Kidney (tissue), 22 donors: ENCODE measurements at places on chromosomes 16 and 17. TPM values are rescaled to one million over a fixed set of nuclear protein-coding genes. Genes with fewer than 3 reads are reported as not detected.
A peak's percentile ranks its signal among the peaks of the same experiment; 100 is the strongest.

GRCh38 chr17:39146273-39146672 is 5.2 kb downstream of the PLXDC1 start:
- no peak for DNase-seq

GRCh38 chr17:48611213-48611612 is 396 bp upstream of the HOXB7 start:
- DNase-seq: peak; percentile 82

- no peak for DNase-seq
Observed at GRCh38 chr17:73211745-73212144, 18.9 kb downstream of the COG1 start.

DNA sequence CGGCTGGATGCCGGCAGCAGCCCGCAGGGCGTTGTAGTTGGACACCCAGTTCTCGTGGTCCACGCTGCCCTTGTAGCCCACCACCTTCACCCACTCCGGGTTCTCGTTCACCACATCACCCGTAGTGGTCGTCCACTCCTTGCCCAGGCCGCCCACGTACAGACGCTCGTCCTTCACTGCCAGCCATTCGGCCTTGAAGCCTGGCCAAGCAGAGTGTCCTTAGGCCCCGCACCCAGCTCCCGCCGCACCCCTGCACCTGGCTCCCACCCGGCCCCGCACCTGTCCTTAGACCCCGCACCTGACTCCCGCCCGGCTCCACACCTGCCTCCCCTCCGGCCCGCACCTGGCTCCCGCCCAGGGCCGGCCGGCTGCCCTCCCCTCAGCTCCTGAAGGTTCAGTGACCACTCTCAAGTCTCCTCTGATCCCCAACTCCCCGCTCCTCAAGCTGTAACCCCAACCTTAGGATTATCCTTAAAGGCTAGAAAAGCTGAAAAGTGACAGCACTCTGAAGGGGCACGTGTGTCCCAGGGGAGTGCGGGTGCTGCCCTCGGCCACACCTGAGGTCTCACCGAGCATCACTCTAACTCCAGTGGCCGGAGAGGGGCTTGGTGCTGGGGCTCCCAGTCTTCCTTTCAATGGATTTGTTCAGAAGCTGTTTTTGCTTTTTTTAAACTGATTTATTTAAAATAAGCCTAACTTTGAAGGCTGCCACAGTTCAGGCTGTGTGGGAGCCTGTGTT is 14.4 kb downstream of the CANT1 start:
- peak; percentile 37 for DNase-seq

- no peak for DNase-seq
Observed at GRCh38 chr16:56122251-56122650, 69.0 kb upstream of the GNAO1 start.

GRCh38 chr16:87331241-87331801 is 14.1 kb upstream of the C16orf95 start:
- DNase-seq: no peak

GRCh38 chr17:50976951-50977472 is 110.9 kb upstream of the TOB1 start:
- no peak for DNase-seq

DNA sequence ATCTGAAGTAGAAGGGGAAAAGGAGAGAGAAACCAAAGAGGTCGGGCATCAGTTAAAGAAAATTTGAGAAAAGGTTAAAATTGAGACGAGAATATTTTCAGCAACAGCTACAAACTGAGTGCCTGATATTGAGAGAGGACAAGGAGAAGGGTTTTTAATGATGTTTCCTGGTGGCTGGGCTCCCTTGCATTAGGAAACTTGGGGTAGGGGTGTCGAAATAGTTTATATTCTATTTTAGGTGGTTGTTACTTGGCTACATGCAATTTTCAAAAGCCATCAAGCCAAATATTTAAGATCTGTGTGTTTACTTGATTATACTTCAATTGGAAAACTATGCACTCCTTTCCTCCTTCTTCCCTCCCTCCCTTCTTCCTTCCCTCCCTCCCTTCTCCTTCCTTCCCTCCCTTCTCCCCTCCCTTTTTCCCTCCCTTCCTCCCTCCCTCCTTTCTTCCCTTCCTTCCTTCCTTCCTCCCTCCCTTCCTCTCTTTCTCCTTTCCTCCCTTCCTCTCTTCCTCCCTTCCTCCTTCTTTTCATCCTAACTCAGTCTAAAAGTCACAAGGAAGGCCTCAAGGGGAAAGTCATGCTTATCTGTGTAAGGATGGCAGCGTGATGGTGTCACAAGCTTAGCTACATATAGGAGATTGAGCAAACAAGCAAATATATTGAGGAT is 1.8 kb upstream of the APOH start:
- no peak for DNase-seq

DNA sequence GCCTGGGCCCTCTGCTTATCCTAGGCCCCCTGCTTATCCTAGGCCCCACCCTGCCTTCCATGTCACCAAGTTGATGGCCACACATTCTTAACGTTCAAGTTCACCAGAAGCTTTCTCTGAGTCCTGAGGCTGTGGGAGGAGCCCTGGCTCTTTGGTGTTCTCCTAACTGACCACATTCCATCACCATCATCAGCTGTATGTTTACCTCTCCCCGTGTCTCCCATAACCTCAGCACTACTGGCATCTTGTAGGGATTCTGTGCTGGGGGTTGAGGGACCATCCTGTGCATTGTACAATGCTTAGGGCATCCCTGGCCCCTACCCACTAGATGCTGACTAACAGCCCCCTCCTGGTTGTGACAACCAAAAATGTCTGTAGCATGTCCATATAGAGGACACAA is 99.3 kb downstream of the NDE1 start:
- DNase-seq: no peak

Gene KRTAP2-2
- polyA plus RNA-seq: not detected

Gene GH2
- not detected for polyA plus RNA-seq

Gene CLDN6
- polyA plus RNA-seq: not detected
